ENCODE measurements at places on chromosomes 12 and 14.

DNA sequence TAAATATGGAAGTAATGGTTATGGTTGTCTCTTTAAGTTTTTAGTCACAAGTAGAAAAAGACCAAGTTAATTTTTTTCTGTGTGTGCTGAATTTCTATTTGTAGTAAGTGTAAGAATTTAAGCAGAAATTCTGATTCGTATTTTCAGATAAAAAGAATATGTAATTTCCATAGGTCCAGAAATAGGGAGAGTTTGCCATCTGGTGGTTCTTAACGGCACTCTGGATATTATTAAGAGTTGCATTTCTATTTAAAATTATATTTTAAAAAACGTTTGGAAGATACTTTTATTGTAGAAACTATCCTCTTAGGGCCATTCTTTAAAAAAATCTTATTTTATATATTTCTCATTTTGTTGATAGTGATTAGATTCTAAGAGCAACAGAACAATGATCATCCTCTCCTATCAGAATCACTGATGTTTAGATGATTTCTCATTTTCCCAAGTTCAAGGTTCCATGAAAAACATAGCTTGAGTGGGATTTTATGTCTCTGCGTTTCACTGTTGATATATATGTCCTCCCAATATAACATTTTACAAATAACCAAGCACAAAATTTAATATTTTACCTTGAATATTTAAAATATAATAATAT is 88.3 kb downstream of the LRRK2 start:
- no peak for DNase-seq

- DNase-seq = no peak
These were observed 3.6 kb upstream of the MDGA2 start for GRCh38 chr14:47678993-47679392.

DNA sequence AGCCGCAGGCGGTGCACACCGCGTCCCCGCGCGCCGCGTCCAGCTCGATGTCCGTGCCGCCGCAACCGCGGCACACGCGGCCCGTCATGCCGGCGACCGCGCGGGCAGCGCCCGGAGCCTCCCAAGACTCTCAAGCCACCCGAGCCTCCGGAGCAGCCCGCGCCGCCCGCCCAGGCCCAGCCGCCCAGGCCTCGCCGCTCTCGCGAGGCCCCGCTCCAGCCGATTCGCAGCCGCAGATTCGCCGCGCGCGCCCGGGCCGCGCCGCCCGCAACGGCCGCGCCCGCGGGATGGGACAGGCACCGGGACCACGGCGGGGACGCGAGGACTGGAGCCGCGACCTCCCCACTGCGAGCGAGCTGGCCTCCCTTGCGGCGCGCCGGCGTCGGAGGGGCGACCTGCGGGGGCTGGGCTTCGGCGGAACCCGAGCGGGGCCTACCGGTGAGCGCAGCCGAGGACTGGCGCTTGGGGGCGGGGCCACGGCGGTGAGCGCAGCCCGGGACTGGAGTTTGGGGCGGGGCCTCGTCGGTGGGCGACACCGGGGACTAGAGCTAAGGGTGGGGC is at the start of gene BRF1:
Gene BRF1, minus strand, starts transcription at position 460 of the 561 bp plus-strand sequence. Its CDS starts 372 bp downstream, at position 88.
- peak; percentile 81 for DNase-seq

- no peak for DNase-seq
These were observed 373.3 kb downstream of the MDGA2 start for GRCh38 chr14:47302121-47302520.

- DNase-seq = peak; percentile 57
These were observed 37.3 kb upstream of the RCOR1 start for GRCh38 chr14:102554821-102555819.

DNA sequence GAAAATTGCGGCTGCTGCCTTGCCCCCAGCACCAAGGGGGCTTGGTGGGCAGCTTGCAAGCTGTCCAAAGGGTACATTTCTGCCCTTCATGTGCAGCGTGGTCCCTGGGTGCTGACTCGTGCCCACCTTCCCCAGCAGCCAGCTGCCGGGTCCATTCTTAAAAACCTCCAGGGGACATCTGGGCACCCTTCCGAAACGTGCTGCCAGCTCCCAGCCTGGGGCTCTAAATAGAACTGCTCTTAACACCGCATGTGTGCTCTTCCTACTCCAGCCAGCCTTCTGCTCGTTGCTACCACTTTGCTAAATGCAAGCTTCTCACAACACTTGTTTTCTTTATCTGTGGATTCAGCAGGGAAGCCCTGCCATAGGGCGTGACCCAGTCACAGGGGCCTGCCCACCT is 66.0 kb downstream of the RIMBP2 start:
- DNase-seq = no peak

- no peak for DNase-seq
These were observed 91.4 kb upstream of the FLRT2 start for GRCh38 chr14:85438481-85438942.

DNA sequence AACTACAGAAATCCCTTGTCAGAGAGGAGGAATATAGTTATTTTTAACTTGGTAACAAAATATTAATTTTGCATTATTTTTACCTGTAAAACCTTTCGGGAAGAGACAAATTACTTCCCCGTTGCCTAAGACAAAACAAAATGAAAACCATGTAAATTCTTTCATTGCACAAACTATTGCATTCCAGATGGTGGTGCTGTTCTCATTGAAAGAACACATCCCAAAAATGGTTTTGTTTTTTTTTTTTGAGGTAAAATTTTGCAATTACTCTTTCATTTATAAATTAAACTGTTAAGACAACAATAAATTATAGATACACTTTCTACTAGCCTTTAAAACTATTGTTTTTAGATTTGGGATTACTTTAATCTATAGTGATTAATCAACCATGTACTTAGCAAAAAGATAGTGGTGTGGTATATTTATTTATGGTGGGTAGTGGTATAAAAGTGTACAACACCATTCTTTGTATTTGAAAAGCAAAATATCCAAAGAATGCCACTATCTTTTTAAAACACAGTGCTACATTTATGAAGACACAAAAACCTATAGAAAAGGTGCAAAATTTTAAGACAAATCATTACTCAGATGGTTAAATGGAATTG is 115.5 kb downstream of the SLC38A1 start:
- DNase-seq = no peak

DNA sequence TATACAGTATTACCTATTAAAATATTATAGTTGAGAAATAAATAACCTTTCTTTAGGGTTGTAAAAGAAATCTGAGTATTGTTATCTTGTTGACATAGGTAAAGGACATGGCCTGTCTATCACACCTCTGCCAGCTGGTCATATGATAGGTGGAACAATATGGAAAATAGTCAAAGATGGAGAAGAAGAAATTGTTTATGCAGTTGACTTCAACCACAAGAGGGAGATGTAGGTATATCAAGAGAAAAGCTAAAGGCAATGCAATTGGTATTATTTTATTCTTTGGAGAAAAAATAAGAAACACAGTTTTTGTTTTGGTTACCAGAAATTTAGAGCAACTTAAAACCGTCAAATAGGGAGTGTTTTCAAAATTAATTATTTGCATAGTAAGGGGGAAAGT is 13.5 kb downstream of the CPSF2 start:
- DNase-seq = no peak

- no peak for DNase-seq
These were observed 15.1 kb downstream of the RNF41 start for GRCh38 chr12:56206452-56207166.

DNA sequence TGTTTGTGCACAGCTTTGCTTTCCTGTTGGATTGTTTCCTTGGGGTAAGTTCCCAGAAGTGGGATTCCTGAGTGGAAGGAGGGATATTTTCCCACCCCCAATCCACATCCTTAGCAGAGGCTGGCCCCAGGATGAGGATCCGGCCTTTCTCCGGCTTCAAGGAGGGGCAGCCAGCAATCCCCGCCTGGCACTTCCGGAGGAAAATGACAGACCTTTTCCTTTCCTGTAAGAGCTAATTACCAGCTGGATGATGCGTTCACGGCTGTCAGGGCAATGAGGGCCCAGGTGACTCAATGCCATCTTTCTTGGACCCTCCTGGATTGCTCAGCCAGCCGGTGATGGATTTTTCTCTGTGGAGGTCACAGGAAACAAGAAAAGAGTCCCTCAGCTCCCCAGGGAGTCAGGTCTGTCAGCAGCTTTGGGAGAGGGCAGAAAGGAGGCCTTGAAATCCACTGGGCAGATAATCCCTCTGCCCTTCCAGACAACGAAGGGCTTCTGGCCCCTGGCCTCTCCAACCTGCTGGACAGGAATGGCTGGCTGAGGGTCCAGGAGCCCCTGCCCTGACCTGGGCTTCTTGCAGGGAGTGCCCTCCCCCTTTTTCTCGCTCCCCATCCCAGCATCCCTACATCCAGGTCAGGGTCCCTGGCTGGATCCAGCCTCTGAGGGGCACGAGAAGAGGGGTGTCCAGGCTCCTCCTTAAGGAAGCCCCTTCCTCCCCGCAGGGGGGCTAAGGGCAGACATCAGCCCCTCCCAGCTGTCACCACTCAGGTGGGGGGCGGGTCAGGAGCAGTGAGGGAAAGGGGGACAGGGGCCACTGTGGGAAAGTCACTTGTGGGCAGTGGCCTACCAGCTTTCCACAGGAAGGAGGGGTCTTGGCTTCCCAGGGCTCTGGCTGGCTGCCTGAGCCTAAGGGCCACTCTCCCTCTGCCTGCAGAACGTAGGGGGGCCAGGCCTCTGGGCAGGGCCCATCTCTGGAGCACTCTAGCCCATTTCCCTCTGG is 16.1 kb upstream of the CCDC85C start:
- DNase-seq = no peak

- no peak for DNase-seq
These were observed 59.0 kb downstream of the NTN4 start for GRCh38 chr12:95731519-95731958.

DNA sequence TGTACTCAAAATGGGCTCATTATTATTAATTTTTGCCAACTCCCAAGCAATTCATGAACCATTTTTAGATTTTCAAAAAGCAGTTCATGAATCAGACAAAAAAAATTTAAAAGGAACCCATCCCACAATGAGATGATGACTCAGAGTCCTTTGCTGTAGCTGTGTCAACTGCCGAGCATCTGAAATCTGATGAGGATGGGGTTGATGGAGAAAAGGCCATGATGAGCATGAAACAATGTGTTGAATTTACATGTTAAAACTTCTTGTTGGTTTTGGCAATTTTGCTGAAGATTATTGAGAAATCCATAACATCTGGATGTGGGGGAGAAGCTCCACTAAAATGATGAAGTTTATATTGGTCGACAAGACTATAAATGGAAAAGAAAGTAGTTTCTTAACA is 378.0 kb downstream of the FOXG1 start:
- no peak for DNase-seq

DNA sequence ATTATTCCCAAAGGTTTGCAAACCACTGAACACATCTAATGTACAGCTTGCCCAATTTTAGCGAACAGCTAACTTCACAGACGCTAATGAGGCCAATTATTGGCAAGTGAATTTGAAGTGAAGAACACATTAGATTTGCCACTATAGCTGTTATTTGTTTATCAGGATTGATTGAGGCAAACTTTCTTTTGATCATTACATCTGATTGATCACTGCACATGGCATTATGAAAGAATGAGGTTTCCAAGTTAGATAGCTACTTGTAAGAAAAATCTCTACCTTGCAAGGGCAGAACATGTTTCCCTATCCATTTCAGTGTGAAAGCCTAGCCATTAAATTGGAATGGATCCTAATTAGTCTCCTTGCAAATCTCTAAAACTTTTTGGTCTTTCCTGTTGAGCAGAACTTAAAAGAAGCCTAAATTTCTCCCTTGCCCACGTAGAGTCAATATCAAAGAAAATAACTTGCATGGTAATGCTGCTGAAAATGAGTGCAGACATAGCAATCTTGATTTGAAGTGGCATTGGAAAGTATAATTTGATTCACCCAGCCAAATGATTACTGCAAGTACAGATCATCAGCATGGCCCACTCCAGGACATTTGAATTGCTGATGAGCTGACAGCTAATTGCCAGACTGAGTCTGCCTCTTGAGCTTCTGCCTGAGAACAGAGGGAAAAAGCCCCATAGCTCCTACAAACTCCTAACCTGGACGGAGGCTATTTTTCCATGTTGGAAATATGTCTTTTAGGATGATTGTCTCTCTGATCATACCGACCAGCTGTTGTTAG is 98.6 kb downstream of the TPH2 start:
- no peak for DNase-seq

GRCh38 chr12:51247523-51248206 is 9.0 kb downstream of the DAZAP2 start:
- DNase-seq = no peak
